ENCODE measurements at places on chromosomes 3 and 15. TPM values are rescaled to one million over a fixed set of nuclear protein-coding genes. Genes with fewer than 3 reads are reported as not detected.
A peak's percentile ranks its signal among the peaks of the same experiment; 100 is the strongest.

The A4GNT gene
- not detected for total RNA-seq

The SNUPN gene
- 22.5 TPM for total RNA-seq

The CLSTN2 gene
- total RNA-seq = 3.0 TPM

The LAMB2 gene
- 116 TPM for total RNA-seq

The CATSPER2 gene
- total RNA-seq = 0.17 TPM

The TMEM212 gene
- total RNA-seq = not detected

The ANKRD63 gene
- not detected for total RNA-seq

The ACVR2B gene
- 4.4 TPM for total RNA-seq

- DNase-seq = no peak
Measured at GRCh38 chr15:33022629-33023028, 171.9 kb downstream of the FMN1 start.

DNA sequence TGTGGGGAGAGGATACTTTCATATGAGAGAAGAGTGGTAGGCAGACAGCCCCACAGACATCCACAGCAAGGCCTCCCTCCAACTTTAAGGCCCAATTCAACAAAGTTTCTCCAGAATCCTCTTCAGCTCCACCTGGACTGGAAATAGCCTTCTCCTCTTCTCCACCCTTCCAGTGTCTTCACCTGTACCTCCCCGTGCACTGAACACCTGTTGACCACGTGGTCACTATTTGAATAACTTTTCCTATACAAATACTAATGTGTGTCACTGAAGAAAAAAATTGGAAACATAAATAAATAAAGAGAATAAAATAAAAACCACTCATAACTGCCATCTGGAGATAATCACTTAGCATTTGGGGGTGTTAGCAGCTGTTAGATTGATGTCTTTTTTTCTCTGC lies 52.9 kb downstream of the CCNL1 start:
- DNase-seq = no peak

GRCh38 chr15:81312790-81313543 lies 11.0 kb downstream of the STARD5 start:
- DNase-seq = peak; percentile 94

DNA sequence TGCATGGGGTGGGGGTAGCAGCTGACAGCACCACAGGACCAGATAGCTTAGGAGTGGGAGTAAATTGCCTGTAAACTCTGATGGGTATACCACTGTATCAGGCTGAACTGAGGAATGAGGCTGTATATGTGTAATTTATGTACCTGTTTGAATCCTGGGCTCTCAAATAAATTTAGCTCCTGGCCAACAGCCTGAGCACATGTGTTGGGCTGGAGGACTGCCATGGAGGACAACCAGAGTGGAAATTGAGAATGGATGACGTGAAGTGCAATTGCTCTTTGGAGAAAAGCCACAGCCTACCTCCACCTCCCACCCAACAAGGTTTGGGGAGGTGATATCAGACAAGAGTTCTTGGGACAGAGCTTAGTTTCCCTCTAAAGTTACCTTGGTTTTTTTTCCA lies 328.6 kb upstream of the PROK2 start:
- no peak for DNase-seq

DNA sequence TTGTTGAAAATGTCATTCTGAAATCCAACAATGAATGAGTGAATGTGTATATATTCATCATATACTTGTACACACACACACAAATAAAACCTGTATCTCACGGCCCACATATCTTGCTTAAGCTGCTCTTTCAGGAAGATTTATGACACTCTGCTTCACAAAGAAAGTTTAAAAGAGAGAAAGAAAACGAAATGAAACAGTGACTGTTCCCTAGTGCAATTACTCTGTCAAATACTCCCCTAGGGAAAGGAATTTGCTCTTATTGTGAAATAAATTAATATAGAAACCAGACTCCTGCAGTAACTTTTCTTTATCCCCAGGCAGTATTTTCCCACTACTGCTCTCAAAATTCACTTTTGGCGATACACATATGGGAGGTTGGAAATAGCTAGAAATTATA lies 329.1 kb downstream of the VPS13C start:
- no peak for DNase-seq

DNA sequence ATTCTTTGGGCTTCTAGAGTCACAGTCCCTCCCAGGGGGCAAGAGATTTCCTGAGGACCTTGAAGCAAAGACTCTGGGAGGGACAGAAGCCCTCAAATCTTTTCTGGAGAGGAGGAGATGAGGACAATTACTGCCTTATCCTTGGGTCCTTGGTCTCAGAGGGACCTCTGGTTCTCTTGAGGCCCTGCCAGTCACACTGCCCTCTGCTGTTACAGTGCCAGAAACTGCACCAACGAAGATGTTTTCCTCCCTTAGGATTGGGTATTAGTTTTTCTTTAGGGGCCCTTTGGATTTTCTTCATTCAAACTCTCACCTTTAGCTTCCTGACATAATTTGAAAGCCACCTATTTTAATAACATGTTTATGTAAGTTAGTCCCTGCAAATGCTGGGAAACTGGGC lies 58.2 kb upstream of the SCN5A start:
- no peak for DNase-seq

DNA sequence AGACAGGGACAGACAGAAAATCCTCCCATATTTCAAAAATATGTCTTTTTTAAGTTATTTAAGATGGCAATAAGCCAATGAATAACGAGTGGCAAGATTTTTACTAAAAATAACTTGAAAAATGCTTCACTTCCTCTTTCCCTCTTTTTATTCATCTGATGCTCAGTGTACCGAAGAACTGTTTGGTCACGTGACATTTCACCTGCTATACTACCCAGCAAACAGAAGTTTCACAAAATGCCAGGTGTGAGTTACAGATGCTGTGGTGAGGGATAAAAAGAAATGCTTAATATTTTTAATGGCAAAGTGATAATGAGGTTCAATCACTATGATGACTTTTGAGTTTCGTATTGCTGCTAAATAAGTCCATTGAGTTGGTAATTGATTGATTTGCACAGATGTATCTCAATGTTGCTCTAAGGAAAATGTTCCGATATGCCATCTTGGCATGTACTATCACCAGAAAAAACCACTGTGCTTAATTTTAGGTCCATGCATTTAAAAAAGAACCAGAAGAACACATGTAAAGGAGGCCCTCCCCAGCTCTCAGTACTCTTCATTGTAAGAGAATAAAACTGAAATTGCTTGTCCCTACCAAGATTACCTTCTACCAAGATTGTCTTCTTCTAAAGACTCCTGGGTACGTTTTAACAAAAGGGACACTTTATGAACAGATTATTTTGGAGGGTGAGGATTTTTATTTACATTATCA lies 26.0 kb upstream of the SEC62 start:
- DNase-seq = no peak

GRCh38 chr3:14360123-14360881 lies 42.1 kb upstream of the SLC6A6 start:
- no peak for DNase-seq
